Memory B cell (primary cell): ENCODE measurements at places on chromosomes 16 and 17.
A peak's percentile ranks its signal among the peaks of the same experiment; 100 is the strongest.

GRCh38 chr16:1932050-1933028, 10.7 kb downstream of the MSRB1 start:
- H3K27me3 ChIP-seq: peaks cover 1% of the 10 kb centered on the region
- no peaks in the 10 kb centered on the region for H3K36me3 ChIP-seq

- H3K36me3 ChIP-seq: no peaks in the 10 kb centered on the region
- no peak for DNase-seq
- peaks cover 3% of the 10 kb centered on the region for H3K27me3 ChIP-seq
- no peaks in the 10 kb centered on the region for H3K4me1 ChIP-seq
Measured at GRCh38 chr16:83458612-83459011, 349.2 kb upstream of the HSBP1 start.

DNA sequence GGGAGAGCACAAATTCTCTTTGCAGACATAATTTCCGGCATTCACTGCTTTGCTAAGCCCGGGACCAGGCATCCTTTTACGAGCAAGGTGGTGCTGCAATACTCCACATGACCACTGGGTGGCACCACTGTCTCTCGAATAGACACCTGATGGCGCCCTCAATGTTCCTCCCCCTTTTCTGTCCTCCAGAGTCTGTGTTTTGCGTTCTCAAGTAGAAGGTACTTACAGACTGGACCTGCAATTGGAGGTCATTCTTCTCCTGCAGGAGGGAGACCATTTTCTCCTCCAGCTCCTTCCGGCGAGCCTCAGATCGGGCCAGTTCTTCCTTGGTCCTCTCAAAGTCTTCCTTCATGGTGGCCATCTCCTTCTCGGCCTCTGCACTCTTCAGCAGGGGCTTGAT, 45.2 kb downstream of the MYH13 start:
- no peak overlapping the region for H3K27ac ChIP-seq

- H3K4me3 ChIP-seq: no peak overlapping the region
- H3K27me3 ChIP-seq: peaks cover 4% of the 10 kb centered on the region
- H3K27ac ChIP-seq: no peak overlapping the region
Measured at GRCh38 chr17:36151891-36152638, 24.4 kb downstream of the TBC1D3B start.

- no peaks in the 10 kb centered on the region for H3K36me3 ChIP-seq
- H3K27ac ChIP-seq: no peak overlapping the region
- H3K27me3 ChIP-seq: peaks cover 50% of the 10 kb centered on the region
- H3K4me1 ChIP-seq: peaks cover 13% of the 10 kb centered on the region
Measured at GRCh38 chr17:38574712-38575111, 31.0 kb downstream of the SRCIN1 start.

DNA sequence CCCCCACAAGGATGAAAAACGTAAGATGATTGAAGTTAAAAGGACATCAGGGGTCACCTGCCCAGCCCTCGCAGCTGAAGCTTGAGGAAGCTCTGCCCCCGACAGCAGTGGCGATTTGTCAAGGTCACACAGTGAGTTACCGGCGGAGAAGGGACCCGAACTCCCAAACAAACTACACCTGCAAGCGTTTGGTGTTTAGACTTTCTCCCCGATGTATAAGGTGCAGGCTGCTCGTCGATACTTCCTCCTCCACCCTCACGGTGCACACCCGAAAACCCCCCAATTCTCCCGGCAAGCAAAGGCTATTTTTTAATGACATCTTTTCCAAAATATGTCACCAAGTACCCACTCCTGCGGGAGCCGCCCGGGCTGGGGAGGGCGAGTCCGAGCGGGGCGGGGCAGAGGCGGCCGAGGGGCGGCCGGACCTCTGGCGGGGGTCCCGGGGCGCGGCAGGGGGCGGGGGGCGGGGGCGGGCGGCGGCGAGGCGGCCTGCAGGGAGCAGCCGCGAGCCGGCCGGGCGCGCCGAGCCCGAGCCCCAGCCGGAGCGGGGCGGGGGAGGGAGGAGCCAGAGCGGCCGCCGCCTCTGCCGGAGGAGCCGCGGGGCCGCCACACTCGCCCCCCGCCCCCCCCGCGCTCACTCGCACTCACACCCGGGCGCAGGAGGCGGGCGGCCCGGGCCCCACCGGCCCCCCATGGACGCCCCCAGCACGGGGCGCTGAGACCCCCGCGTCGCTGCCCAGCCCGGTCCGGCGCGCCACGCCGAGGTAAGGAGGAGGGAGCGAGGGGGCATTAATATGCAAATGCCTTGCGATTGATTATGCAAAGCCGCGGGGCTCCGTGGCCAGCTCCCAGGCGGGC, at the start of gene THRA:
THRA (plus strand) TSS at position 637 of the 858 bp plus-strand sequence. CDS start 11,524 bp downstream, outside the sequence.
- peak within 1 kb of the TSS; percentile 85 for H3K27ac ChIP-seq
- H3K36me3 ChIP-seq: no peaks in the 10 kb centered on the region
- DNase-seq: peak; percentile 76
- H3K4me3 ChIP-seq: peak within 1 kb of the TSS; percentile 91
- peaks cover 3% of the 10 kb centered on the region for H3K27me3 ChIP-seq
- peaks cover 33% of the 10 kb centered on the region for H3K4me1 ChIP-seq

DNA sequence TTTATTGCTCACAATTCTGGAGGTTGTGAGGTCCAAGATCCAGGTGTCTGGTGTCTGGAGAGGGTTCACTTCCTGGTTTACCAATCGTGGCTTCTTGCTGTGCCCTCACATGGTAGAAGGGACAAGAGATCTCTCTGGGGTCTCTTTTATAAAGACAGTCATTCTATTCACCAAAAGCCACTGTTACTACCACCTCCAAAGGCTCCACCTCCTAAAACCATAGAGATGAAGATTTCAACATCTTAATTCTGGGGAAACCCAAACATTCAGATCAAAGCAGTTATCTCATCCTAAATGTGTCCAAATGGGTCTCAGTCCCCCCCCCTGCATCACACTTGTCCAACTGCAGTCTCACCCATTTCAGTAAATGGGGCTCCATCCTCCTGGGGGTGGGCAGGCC, 132.9 kb upstream of the XYLT1 start:
- peaks cover 19% of the 10 kb centered on the region for H3K27me3 ChIP-seq
- no peak for DNase-seq
- H3K4me3 ChIP-seq: no peak overlapping the region
- no peak overlapping the region for H3K27ac ChIP-seq
- no peaks in the 10 kb centered on the region for H3K36me3 ChIP-seq
- H3K4me1 ChIP-seq: no peaks in the 10 kb centered on the region

- H3K27me3 ChIP-seq: peaks cover 22% of the 10 kb centered on the region
- no peak overlapping the region for H3K4me3 ChIP-seq
- H3K27ac ChIP-seq: no peak overlapping the region
- H3K36me3 ChIP-seq: no peaks in the 10 kb centered on the region
Measured at GRCh38 chr17:14792746-14793145, 472.4 kb downstream of the PMP22 start.

- peaks cover 2% of the 10 kb centered on the region for H3K27me3 ChIP-seq
- H3K27ac ChIP-seq: no peak within 1 kb of the TSS
- no peaks in the 10 kb centered on the region for H3K36me3 ChIP-seq
- peaks cover 13% of the 10 kb centered on the region for H3K4me1 ChIP-seq
- no peak within 1 kb of the TSS for H3K4me3 ChIP-seq
- no peak for DNase-seq
Measured at GRCh38 chr16:57372372-57373116, at the start of gene CX3CL1. Gene CX3CL1, plus strand, starts transcription at chr16:57372490. Its CDS starts 79 bp downstream, at chr16:57372569.

DNA sequence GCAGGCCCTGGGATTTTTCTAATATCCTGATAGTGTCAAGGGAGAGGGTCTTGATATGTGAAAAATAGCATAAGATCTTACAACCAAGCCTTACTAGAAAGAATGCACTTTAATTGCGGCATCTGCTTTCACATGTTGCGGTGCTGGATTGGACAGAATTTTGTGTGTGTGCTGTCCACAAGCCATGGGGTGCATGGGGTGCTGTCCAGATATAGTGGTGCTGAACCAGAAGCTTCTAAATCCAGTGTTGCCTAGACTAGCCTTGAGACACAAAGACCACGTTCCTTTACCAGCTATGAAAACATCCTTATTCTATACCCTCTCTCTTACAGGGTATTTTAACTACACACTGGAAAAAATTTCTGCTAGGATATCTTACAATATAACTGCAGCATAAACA, 244.0 kb downstream of the TMEM114 start:
- H3K27ac ChIP-seq: no peak overlapping the region
- no peaks in the 10 kb centered on the region for H3K36me3 ChIP-seq
- no peaks in the 10 kb centered on the region for H3K4me1 ChIP-seq
- no peak overlapping the region for H3K4me3 ChIP-seq
- DNase-seq: no peak
